ENCODE measurements at places on chromosomes 5 and 9.

- DNase-seq, result peak; percentile 63
Observed at GRCh38 chr5:50564079-50564478, 102.4 kb upstream of the PARP8 start.

GRCh38 chr9:129751841-129752801 is 721 bp downstream of the PTGES start:
- no peak for DNase-seq

- no peak for DNase-seq
Observed at GRCh38 chr5:123937230-123937629, 425.3 kb downstream of the CSNK1G3 start.

- no peak for DNase-seq
Observed at GRCh38 chr9:131447148-131447547, 53.3 kb downstream of the PRRC2B start.

GRCh38 chr5:133977858-133978257 is 9.4 kb upstream of the C5orf15 start:
- DNase-seq, result no peak

DNA sequence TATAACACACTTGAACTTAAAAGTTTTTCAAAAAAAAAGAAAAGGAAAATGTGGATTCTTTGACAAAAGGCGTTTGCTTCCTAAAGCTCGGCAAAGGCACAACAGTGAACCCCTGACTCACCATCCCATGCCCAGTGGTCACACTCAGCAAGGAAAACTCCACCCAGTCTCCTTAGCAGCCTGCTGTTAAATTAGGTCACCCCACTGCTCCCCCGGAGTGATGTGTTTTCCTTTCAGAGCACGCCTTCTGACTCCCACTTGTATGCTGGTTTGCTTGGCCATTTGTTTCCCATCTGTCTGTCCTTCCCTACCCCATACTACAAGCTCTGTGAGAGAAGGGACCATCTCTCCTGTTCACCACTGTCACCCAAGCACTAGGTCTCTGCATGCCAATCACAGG is 23.8 kb downstream of the RETREG1 start:
- no peak for DNase-seq

- DNase-seq, result no peak
Observed at GRCh38 chr5:72648480-72648879, 141.3 kb upstream of the ZNF366 start.

GRCh38 chr9:119588874-119589744 is 219.9 kb upstream of the BRINP1 start:
- DNase-seq, result no peak

DNA sequence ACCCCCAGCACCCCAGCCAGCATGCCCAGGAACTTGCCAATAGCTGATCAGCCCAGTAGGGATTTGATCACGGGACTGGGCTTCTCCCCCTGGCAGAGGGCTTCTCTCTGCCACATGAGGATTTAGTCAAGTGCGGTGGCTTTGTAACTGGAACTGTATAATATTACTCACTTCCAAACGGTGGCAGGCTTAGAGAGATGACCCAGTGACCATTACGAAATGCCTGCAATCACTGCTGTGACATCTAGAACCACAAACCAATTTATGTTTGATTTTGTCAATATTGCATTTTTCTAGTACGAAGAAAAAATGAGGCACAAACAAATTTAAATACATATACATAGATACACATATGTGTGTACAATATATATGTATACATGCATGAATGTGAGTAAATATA is 192.1 kb downstream of the ERCC6L2 start:
- no peak for DNase-seq

DNA sequence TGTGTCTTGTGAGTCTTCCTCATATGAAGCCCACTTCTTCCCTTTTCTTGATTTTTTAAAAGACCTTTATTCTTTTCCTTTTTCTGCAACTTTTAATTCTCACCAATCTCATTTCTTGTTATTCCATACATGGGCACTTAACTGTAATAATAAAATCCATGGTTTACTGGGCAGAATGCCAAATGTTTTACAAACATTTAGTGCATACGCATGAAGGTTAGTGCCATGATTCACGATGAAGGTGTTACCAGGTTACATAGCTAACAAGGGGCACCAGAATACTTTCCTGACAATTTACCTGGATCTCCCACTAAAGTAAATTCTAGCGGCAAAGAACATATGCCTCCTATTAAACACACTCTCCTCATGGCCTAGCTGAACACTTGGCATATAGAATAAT is 28.5 kb downstream of the MAN2A1 start:
- DNase-seq, result no peak
